NCI-H2171 (cell line): ENCODE measurements at places on chromosomes 4 and X.

DNA sequence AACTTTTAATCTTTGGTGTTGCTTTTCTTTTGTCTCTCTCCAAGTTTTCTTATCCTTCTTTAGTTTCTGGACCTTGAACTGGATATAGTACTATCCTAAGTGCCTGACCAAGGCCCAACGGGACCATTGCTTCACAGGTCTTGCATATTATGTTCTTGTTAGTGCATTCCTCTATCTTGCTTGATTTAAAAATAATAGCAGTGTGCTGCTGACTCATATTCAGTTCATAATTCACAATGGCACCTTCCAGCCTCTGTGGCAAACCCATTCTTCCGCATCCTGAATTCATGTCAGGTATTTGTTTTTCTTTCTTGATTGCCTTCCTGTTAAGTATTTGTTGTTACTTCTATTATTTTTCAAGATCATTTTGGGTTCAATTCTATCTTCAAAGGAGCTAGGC lies 197.1 kb upstream of the GIMD1 start:
- DNase-seq: no peak

- no peak for DNase-seq
Measured at GRCh38 chr4:6198768-6199421, 1.5 kb downstream of the JAKMIP1 start.

GRCh38 chrX:42973321-42973720 lies 195.4 kb upstream of the PPP1R2C start:
- DNase-seq: no peak

- no peak for DNase-seq
Measured at GRCh38 chrX:35682476-35682875, 115.7 kb upstream of the MAGEB16 start.

DNA sequence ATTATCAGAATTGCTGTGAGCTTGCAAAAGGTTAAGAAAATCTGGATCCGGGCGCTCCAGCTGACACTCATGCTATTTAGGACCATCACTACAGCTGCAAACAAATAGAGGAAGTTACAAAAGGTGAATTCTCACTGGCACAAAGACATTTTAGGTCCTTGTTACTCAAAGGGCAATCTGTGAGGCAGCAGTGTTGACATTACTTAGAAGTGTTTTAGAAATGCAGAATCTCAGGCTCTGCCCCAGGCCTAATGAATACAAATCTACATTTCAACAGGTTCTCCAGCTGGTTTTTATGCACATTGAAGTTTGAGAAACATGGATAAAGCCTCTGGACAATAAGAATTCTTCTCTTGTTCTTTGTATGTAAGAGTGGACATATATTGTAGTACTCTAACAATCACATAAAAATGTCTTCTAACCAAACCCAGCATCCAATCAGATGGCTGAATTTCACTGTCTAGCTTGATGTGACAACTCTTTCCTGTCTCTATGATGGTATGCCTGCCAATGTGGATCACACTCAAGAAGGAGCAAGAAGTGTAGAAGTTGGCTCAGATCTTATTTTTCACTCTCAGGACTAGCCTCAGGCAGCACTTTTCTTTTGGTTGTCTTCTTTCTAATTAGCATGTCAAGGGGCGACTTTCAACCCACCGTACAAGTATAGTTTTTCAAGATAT lies 18.8 kb downstream of the SLC7A11 start:
- DNase-seq: no peak

GRCh38 chr4:4385729-4386295 lies 1.1 kb upstream of the NSG1 start:
- DNase-seq: no peak

GRCh38 chr4:144090744-144091143 lies 49.8 kb downstream of the GYPA start:
- no peak for DNase-seq

GRCh38 chr4:75494563-75494962 lies 19.6 kb downstream of the RCHY1 start:
- DNase-seq: no peak

DNA sequence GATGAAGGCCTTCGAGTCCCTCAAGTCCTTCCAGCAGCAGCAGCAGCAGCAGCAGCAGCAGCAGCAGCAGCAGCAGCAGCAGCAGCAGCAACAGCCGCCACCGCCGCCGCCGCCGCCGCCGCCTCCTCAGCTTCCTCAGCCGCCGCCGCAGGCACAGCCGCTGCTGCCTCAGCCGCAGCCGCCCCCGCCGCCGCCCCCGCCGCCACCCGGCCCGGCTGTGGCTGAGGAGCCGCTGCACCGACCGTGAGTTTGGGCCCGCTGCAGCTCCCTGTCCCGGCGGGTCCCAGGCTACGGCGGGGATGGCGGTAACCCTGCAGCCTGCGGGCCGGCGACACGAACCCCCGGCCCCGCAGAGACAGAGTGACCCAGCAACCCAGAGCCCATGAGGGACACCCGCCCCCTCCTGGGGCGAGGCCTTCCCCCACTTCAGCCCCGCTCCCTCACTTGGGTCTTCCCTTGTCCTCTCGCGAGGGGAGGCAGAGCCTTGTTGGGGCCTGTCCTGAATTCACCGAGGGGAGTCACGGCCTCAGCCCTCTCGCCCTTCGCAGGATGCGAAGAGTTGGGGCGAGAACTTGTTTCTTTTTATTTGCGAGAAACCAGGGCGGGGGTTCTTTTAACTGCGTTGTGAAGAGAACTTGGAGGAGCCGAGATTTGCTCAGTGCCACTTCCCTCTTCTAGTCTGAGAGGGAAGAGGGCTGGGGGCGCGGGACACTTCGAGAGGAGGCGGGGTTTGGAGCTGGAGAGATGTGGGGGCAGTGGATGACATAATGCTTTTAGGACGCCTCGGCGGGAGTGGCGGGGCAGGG lies 568 bp downstream of the HTT start:
- DNase-seq: peak; percentile 20

- DNase-seq: no peak
Measured at GRCh38 chr4:80073473-80074008, 512 bp upstream of the ANTXR2 start.

DNA sequence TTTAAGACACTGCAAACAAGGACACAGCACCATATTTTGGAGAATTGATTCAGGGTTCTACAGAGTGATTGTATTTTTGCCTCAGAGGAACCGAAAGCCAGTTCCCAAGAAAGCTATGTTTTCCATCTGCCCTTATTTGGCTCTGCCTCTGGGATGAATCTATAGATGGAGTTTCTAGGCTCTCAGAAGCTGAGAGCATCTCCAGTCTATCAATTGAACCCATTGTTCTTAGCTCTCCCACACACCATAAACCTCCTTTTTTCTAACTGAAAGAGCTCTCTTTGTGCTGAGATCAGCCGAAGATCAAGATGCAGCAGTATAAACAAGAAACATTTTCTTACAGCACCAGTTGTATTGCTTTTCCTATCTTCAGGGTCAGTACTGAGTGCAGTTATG lies 16.9 kb downstream of the PLP1 start:
- no peak for DNase-seq

GRCh38 chr4:185215261-185215660 lies 5.9 kb downstream of the SNX25 start:
- no peak for DNase-seq

DNA sequence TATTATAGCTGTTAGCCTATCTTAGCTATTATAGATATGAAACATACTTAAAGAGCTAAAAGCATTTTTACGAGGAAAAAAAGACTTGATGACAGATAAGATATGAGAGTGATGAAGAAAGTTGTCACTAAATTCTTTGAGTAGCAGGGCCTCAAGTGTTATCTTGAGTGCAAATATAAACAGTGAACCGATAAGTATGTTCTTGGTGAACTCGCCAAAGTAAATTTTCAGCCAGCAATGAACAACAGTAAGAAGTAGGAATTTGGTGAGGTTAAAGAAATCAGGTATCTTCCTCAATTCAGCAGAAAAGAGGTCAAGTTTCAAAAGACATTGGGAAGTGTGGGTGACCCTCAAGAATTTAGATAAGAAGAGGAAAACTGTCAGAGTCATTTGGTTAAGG lies 471.8 kb upstream of the FTHL17 start:
- no peak for DNase-seq
